Stimulated activated CD4-positive, alpha-beta T cell treated with anti-CD3 and anti-CD28 coated beads, Interleukin-15, amount 100 ng/mL, for 24 hours (primary cell): ENCODE measurements at places on chromosomes 11 and 22.

DNA sequence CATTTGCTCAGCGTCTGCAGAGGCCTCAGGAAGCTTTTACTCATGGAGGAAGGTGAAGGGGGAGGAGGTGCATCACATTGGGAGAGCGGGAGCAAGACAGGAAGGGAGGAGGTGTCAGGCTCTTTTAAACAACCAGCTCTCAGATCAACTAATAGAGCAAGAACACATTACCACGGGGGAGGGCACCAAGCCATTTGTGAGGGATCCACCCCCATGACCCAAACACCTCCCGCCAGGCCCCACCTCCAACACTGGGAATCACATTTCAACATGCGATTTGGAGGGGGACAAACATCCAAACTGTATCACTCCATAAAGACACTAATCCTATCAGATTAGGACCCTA is 18.9 kb upstream of the THY1 start:
- no peak for DNase-seq

GRCh38 chr11:77596626-77597025 is 6.9 kb downstream of the AQP11 start:
- DNase-seq: no peak

DNA sequence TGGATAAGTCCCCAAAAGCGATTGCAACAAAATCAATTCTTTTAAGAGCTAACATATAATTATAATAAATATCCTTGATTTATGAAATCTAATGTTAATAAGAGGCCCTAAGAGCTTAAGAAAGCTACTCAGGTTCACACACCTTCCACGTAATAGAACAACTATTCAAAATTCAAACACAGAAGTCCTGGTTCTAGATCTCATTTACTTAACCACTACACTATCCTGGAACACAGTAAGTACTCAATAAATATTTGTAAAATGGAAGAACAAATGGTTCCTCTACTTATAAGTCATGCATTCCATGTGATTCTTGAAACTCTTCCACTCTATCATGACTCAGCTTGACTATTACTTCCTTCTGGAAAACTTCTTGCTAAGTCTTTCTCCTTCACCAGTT is 268.2 kb downstream of the FAM181B start:
- DNase-seq: no peak

DNA sequence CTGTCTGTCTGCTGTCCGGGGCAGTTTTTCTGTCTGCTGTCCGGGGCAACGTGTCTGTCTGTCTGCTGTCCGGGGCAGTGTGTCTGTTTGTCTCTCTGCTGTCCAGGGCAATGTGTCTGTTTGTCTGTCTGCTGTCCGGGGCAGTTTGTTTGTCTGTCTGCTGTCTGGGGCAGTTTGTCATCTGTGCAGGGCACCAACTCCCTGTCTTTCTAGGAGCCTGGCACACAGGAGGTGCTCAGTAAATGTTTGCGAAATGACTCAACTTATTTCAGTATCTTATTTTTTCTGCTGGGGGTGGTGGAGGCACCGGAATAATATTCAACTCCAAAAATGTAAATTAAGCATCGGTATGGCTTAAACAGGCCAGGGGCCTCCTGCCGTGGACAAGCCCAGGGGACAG is 12.0 kb upstream of the TTLL12 start:
- DNase-seq: no peak

- DNase-seq: no peak
Observed at GRCh38 chr22:49308300-49308699, 519.4 kb downstream of the BRD1 start.

GRCh38 chr11:15476371-15476917 is 361.7 kb downstream of the INSC start:
- DNase-seq: no peak

- no peak for DNase-seq
Observed at GRCh38 chr11:74018331-74019005, 9.6 kb upstream of the UCP3 start.

- no peak for DNase-seq
Observed at GRCh38 chr11:93738647-93739081, 2.6 kb downstream of the TAF1D start.

GRCh38 chr11:75233754-75234172 is 6.8 kb upstream of the TPBGL start:
- DNase-seq: peak; percentile 13

GRCh38 chr11:124799348-124800225 is 619 bp downstream of the MSANTD2 start:
- peak; percentile 61 for DNase-seq

DNA sequence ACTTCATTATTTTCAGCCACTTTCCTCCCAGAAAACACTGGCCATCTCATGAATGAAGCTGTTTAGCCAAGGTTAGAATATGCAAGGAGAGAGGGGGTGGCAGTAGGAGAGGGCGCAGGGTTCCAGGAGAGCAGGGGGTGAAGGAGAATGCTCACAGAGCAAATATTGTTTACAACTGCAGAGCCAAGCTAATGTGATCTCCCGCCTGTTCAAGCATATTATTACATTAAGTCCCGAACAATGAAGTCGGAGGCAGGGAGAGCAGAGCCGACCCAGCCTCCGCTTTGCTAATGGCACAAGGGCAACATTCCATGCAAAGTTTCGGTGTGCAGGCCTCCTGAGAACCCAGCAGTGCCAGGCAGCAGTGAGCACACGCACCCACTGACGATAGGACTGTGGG is 80.1 kb downstream of the MICAL3 start:
- DNase-seq: no peak

DNA sequence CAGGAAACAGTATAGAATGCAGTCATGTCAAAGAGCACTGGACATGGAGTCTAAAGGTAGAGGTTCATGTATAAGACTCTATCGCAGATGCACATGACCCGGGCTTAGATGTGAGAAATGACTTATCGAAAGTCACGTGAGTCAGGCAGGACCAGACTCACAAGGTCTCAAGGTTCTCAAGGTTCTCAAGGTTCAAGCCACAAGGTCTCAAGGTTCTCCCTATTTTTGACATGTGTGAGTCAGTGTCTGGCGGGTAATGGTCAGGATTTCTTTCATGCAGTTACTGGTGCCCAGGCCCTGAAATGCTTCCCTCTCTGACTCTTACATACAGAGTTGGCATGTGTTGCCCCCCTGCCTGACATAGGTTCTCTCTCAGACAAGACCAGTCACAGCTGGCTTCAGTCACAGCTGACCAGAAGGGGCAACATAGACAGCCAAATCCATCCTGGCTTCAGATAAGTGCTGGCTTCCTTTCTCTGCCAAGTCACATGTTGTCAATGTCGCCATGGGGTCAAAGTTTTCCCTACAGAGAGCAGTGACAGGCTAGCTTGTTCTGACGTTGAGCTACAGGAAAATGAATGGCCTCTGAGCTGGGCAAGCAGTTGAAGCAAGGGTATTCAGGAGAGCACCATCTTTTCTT is 10.1 kb downstream of the CSRP3 start:
- no peak for DNase-seq

DNA sequence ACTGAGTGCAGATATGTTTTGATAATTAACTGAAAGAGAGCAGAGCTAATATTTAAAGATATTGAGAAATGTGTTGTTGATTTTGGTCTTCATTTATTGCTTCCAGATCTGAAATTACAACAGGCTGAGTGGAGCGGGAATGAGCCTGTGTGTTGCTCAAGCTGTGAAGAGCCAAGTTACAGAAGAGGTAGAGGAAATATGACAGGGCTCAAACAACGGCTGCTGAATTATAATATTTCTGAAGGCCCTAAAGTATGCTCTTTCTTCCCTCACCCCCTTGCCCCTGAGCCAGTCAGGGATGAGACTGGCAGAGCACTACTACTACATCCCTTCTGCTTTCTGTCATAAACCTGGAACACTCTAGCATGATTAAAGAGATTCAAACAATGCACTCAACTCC is 115.6 kb downstream of the FANCF start:
- no peak for DNase-seq

DNA sequence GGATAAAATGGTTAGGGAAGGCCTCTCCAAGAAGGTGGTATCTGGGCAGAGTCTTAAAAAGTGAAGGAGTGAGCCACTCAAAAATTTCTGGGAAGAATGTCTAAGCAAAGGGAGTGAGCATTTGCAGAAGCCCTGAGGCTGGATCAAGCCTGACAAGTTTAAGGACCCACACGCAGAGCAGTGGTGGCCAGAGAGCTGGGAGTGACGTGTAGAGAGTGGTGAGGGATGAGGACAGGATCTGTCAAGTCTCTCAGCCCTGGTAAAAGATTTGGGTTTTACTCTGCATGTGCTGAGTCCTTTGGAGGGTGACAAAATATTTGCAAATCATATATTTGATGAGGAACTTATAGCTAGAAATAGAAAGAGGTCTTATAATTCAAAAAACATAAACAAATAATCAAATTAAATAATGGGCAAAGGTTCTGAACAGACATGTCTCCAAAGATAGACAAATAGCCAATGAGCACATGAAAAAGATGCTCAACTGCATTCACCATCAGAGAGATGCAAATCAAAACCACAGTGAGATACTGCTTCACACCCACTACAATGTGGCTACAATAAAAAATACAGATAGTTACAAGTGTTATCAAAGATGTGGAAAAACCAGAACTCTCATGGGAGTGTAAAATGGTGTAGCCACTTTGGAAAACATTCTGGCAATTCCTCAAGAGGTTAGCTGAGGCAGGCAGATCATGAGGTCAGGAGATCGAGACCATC is 107.2 kb upstream of the NNMT start:
- DNase-seq: no peak

- DNase-seq: no peak
Observed at GRCh38 chr22:17969701-17970113, 54.7 kb downstream of the MICAL3 start.

DNA sequence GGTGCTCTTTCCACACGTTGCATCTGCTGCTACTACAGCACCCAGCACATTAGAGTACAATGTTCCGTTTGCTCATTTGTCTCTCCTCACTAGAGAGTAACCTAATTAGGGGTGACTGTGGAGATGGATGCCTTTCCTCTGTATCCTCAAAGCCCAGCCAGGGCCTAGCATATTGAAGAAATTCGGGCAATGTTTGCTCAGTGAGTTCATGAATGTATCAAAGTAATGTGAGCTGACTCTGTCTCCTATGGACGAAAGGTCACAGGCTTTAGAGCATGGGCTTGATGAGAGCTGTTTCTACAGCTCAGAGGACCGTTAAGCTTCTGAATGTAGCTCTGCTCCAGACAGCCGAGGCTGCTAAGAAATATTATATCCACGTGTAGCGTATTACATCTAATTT is 67.5 kb downstream of the C11orf58 start:
- no peak for DNase-seq

GRCh38 chr11:123509737-123510578 is 79.9 kb downstream of the GRAMD1B start:
- no peak for DNase-seq

DNA sequence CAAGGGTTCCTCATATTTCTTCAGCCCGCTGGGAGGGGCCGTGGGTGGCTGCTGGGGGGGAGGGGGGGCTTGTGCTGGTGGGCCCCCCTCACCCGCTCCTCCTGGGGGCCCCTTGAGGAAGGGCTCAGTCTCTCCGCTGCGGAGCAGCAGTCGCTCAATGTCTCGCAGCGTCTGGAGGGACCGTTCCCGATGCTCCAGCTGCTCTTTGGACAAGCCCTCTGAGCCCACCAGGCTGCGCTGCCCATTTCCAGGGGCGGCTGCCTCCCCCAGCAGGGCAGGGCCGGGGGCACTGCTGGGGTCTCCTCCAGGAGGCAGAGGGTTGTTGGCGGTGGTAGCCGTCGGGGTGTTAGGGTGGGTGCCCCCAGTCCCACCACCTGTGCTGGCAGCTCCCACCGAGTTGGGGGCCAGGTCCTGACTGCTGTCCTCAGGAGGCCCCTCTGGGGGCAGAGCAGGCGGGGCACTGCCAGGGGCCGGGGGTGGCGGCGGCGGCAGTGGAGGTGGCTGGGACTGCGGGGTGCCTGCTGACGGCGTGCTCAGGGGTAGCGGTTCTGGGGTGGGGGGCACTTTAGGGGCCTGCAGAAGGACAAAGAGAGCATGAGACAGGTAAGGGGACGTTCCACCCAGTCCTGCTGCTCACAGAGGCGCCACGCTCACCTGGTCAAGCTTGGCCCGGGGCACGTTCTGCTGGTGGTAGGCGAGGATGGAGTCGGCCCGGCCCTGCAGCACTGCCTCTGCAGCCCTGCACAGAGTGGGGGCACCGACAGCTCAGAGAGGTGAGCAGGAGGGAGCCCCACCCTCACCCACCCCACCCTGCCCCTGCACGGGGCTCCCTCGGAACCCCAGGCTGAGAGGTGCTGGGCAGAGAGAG is 18.9 kb downstream of the CXCR5 start:
- DNase-seq: no peak

DNA sequence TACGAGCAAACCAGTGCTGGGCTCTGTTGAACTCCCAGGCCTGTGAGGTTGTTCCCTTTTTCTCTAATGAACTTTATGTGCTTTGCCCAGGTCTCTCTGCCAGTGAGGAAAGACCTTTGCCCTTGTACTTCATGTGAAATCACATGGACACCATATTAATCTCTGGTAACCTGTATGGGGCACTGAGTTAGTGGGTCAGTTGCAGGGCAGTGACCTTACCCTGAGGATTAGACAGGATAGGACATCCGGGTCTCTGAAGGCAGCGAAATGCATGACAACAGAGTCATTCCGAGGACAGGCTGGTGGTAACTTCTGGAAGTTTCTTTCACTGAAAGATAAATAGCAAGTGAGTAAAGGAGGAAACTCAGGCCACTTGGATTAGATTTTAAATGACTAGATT is 93.7 kb downstream of the ZBTB16 start:
- no peak for DNase-seq

GRCh38 chr11:21511835-21512440 is 680.9 kb upstream of the ANO5 start:
- DNase-seq: peak; percentile 58

- DNase-seq: peak; percentile 16
Observed at GRCh38 chr11:13868710-13869397, 93.7 kb upstream of the SPON1 start.

DNA sequence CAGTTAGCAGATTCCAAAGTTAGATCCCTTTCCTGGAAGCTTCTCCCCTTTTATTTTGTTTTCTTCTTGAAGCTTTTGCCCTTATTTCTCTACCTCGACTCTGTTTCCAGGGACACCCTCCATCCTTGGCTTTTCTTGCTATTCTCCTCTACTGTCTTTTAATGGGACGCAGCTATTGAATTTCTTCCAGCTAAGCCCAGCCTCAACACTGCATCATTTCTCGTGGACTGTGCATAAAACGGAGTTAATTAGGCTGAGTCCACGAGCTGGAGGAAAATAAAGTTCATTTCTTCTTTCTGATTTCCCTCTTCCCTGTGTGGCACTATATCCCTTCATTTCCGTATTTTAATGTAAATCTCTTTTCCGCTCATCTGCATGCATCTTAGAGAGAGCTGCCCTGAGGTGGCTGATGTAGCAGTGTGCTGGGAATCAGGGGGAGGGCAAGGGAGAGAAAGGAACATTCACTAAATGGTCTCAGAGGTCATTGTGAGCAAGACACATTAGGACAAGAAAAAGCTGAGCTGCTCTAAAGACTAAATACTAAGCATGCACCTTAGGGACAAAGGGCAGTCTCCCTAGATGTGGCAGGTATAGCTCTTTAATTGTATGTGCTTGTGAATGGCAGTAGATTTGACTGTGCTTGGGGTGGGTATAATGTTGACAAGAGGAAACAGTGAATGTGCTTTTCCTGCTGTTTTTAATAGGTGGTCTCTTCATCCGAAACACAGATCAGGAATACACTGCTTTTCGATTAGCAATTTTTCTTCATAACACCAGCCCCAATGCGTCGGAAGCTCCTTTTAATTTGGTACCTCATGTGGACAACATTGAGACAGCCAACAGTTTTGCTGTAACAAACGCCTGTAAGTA is 1.9 kb downstream of the GRIA4 start:
- no peak for DNase-seq
